Activated naive CD8-positive, alpha-beta T cell treated with anti-CD3 and anti-CD28 coated beads, Interleukin-2, amount 10 ng/mL, durations not matched to agents 7 days and 5 days (primary cell): ENCODE measurements at places on chromosomes 4 and X. TPM values are rescaled to one million over a fixed set of nuclear protein-coding genes. Genes with fewer than 3 reads are reported as not detected.
A peak's percentile ranks its signal among the peaks of the same experiment; 100 is the strongest.

Gene GPR143
- total RNA-seq: not detected

DNA sequence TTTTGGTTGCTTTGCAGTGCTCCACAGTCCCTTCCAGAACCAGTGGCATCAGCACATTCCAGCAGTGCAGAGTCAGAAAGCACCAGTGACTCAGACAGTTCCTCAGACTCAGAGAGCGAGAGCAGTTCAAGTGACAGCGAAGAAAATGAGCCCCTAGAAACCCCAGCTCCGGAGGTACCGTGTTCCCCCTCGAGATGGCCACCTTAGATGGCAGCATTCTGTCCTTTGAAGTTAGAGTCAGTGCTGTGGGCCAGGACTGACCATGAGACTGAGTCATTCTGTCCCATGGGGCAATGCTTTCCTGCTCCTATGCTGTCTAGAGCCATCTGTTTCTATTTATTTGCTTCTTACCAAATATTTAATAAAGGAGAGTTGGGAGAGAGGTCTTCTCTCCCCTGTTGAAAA is 112.3 kb downstream of the KLHL8 start:
- no peak for DNase-seq

GRCh38 chr4:35105486-35105885 is 1138.8 kb downstream of the ARAP2 start:
- no peak for DNase-seq

GRCh38 chr4:99723612-99724011 is 66.0 kb upstream of the C4orf54 start:
- DNase-seq: no peak

- DNase-seq: peak; percentile 50
Observed at GRCh38 chrX:134186362-134187121, 50.4 kb upstream of the CCDC160 start.
